ENCODE measurements at places on chromosomes 3 and 15. TPM values are rescaled to one million over a fixed set of nuclear protein-coding genes. Genes with fewer than 3 reads are reported as not detected.

Gene TMEM207
- total RNA-seq = not detected

Gene CDHR4
- total RNA-seq = not detected

Gene FEZF2
- not detected for total RNA-seq

Gene BNC1
- not detected for total RNA-seq

Gene PLSCR5
- total RNA-seq = not detected

Gene EPHB3
- total RNA-seq = not detected

Gene PLA2G4D
- total RNA-seq = not detected

Gene RETNLB
- not detected for total RNA-seq

Gene SMCO1
- total RNA-seq = not detected

GRCh38 chr15:95194746-95195145 lies 963.4 kb downstream of the MCTP2 start:
- H3K36me3 ChIP-seq = no peaks in the 10 kb centered on the region
- no peak overlapping the region for H3K27ac ChIP-seq
- H3K4me3 ChIP-seq = no peak overlapping the region
- H3K27me3 ChIP-seq = no peaks in the 10 kb centered on the region
- no peaks in the 10 kb centered on the region for H3K4me1 ChIP-seq

DNA sequence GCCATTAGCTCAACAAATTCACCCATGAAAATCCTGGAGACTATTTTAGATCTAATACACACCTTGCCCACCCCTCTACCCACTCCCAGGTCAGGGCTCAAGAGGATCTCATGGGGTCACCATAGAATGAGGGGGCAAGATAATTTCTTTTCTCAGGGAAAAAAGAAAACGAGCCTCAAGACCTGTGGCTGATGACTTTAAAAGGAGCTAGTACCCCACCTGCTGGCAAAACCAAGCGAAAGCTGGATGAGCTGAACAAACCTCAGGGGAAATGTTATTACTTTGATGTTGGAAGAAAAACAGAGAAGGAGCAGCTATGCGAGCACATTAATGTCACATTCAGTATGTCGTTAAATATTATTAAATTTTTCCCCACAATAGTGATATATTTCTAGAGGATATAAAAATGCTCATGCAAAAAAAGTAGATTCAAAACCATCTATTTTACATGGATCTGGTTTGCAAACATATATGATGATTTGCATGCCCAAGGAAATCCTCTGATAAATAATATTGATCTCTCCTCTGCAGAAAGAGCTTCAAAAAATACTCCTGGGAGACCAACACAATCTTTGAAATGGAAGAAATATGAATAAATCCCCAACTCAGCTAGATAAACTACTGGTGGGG lies 37.7 kb downstream of the PLD1 start:
- no peak overlapping the region for H3K4me3 ChIP-seq
- peaks cover 23% of the 10 kb centered on the region for H3K27me3 ChIP-seq
- H3K27ac ChIP-seq = no peak overlapping the region
- H3K4me1 ChIP-seq = no peaks in the 10 kb centered on the region

DNA sequence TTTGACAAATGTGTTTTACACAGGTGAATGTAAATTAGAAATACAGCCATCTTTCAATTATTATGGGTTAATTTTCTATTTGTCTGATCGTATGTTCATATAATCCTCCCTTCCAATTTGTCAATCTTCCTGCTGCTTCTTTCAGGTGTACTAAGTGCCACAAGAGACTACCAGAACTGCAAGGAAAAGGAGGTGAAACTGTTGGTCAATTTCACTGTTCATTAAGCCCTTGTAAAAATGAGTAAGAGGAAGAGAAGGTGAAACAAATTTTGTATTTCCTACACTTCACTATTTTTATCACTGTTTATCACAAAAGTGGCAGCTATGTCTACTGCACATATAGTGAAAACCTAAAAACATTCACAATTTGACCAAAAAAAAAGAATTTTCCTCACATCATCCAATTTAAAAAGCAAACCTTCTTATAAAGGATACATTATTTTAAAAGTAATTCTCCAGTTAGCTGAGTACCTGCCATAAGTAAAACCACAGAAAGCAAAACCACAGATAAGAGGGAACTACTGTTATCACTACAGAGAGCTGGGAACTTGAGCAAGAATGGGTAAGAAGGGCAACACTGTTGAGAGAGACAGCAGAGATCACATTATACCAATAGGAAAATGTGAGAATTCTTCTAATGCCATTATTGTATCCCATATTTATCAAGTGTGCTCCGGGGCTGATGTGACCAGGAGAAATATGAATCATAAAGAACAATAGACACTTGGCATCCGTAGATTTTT lies 163.0 kb downstream of the TBC1D5 start:
- H3K4me3 ChIP-seq = no peak overlapping the region
- H3K36me3 ChIP-seq = peaks cover 5% of the 10 kb centered on the region
- peak; percentile 57 for DNase-seq
- no peaks in the 10 kb centered on the region for H3K27me3 ChIP-seq
- no peak overlapping the region for H3K27ac ChIP-seq

GRCh38 chr3:5213574-5213966 lies 26.1 kb downstream of the EDEM1 start:
- peaks cover 86% of the 10 kb centered on the region for H3K36me3 ChIP-seq
- H3K4me1 ChIP-seq = peaks cover 17% of the 10 kb centered on the region
- no peak overlapping the region for H3K4me3 ChIP-seq
- H3K27me3 ChIP-seq = no peaks in the 10 kb centered on the region
- DNase-seq = no peak
- peak overlapping the region; percentile 51 for H3K27ac ChIP-seq

- no peaks in the 10 kb centered on the region for H3K4me1 ChIP-seq
- no peaks in the 10 kb centered on the region for H3K36me3 ChIP-seq
Measured at GRCh38 chr3:108718454-108718853, 38.8 kb downstream of the RETNLB start.

GRCh38 chr3:35659768-35660167 lies 20.4 kb downstream of the ARPP21 start:
- no peaks in the 10 kb centered on the region for H3K36me3 ChIP-seq
- no peaks in the 10 kb centered on the region for H3K27me3 ChIP-seq
- H3K27ac ChIP-seq = no peak overlapping the region
- no peaks in the 10 kb centered on the region for H3K4me1 ChIP-seq
- no peak overlapping the region for H3K4me3 ChIP-seq
- no peak for DNase-seq

DNA sequence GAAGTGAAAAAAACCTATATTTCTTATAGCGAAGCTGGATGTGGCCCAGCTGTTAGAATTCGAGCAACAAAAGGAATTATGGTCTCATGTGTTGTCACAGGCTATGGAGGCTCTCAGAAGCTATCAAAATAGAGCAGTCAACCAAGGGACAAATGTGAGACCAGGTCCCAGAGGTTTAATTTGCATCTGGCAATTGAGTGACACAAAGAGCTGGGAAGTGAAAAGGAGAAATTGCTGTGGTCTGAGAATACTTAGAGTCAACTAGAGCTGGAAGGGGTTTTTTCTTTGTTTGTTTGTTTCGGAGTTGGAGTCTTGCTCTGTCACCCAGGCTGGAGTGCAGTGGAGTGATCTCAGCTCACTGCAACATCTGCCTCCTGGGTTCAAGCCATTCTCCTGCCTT lies 61.3 kb upstream of the SMAD3 start:
- peaks cover 8% of the 10 kb centered on the region for H3K27me3 ChIP-seq
- H3K27ac ChIP-seq = no peak overlapping the region
- H3K4me3 ChIP-seq = no peak overlapping the region

DNA sequence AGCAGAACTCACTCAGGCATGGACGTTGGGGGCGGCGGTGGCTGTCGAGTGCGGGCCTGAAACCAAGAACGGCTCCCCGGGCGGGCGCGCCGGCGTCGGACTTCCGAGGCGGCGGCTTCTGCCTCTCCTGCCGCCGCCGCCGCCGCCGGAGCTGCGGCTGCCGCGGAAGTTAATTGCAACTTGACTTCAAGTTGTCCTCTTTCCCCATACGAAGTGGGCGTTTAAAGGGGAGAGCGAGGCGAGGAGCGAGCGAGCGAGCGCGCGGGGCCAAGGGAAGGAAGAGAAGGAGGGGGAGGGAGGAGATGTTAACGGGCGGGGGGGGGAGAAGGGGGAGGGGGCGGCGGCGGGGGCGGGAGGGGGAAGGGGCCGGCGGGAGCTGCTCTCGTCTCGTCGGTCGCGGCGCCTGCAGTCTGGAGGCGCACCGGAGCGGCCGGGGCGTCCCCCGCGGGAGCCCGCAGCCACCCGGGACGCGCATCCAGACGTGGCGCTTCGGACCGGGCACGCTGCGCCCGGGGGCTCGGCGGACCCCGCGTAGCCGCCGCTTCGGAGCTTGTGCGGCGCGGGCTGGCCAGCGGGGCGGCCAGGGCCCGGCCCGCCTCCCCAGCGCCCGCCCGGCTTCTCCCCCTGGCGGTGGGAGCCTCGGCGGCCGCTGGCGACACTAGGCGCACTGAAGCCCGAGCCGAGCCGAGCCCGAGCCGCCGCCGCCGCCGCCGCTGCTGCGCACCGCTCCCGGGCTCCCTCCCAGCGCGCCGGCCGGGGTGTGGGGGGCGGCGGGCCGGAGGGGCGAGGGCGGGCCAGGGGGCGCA lies 19.7 kb upstream of the SATB1 start:
- no peaks in the 10 kb centered on the region for H3K27me3 ChIP-seq
- H3K27ac ChIP-seq = peak overlapping the region; percentile 99
- peak overlapping the region; percentile 96 for H3K4me3 ChIP-seq
- peak; percentile 94 for DNase-seq

GRCh38 chr3:29759411-29760225 lies 478.7 kb downstream of the RBMS3 start:
- no peak overlapping the region for H3K4me3 ChIP-seq
- H3K4me1 ChIP-seq = no peaks in the 10 kb centered on the region
- H3K27ac ChIP-seq = no peak overlapping the region
- H3K36me3 ChIP-seq = no peaks in the 10 kb centered on the region
- no peak for DNase-seq
- peaks cover 2% of the 10 kb centered on the region for H3K27me3 ChIP-seq

- H3K4me1 ChIP-seq = no peaks in the 10 kb centered on the region
- no peaks in the 10 kb centered on the region for H3K36me3 ChIP-seq
- DNase-seq = no peak
- no peak overlapping the region for H3K4me3 ChIP-seq
Measured at GRCh38 chr3:133152681-133153220, 114.6 kb downstream of the TMEM108 start.

DNA sequence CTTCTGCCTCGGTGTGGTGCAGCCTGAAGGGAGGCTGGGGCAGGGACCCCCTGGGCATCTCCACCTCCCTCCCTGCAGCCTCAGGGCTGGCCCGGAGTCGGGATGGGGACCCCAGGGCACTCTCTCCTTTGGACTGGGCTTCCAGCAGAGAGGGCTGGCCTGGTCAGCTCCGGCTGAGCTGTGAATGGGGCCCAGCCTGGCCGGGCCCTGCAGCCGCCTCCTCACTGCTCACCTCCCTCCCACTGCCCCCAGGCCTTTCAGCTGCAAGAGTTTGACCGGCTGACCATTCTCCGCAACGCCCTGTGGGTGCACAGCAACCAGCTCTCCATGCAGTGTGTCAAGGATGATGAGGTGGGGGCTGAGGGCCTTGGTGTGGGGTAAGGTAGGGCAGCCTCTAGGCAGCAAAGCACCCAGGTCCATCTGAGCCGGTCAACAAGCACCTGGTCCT lies 36.0 kb downstream of the PSTPIP1 start:
- H3K36me3 ChIP-seq = peaks cover 67% of the 10 kb centered on the region
- no peaks in the 10 kb centered on the region for H3K27me3 ChIP-seq
- H3K27ac ChIP-seq = peak overlapping the region; percentile 37
- H3K4me1 ChIP-seq = peaks cover 6% of the 10 kb centered on the region
- H3K4me3 ChIP-seq = no peak overlapping the region

DNA sequence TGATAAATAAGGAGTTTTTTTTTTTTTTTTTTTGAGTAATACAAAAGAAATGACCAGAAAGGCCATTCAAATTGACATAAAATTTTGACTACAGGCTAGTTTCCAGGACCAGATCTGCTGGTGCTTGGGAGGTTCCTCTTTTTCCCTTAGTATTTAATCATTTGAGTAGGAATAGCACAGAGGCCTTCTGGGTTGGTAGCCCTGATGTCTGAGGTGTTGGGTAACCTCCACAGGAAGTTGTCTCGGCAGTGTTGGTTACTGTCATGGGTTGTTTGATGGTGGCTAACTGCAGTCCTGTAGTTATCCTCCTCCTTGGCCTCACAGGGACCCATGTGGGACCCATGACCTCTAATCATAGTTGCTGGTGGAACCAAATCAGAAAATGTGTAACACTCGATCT lies 91.1 kb downstream of the USP13 start:
- peaks cover 7% of the 10 kb centered on the region for H3K36me3 ChIP-seq
- no peaks in the 10 kb centered on the region for H3K27me3 ChIP-seq
- H3K4me3 ChIP-seq = no peak overlapping the region

All from activated CD4-positive, alpha-beta T cell treated with anti-CD3 and anti-CD28 coated beads, Interleukin-2, amount 10 ng/mL, durations not matched to agents 24 days and 14 days (primary cell).